ENCODE measurements at places on chromosomes 6 and 20.

DNA sequence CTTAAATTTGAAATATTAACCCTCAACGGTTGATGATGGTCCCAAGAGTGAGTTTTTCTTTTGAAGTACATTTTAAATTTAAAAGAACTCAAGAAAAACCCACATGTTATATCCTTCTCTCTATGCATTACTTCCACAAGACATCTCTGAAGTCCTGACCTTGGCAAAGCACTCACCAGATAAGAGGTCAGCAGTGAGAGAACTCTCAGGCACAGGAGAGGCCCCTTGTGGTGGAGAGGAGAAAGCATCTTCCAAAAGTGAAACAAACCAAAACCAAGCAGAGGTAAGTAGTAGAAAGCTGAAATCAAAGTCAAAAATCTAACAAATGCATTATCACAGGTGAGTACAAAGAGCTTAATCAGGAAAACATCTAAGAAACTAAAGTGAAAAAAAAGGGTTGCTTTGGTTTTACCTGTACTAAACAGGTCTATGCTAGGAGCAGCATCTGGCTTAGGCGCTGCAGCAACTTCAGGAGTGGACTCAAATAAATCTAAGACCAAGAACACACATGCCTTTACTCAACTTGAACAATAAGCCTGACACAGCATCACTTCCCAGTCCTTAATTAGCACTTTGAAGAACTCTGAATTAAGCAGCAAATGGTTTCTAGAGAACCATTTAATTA is 80.5 kb downstream of the PRSS35 start:
- no peak for DNase-seq

DNA sequence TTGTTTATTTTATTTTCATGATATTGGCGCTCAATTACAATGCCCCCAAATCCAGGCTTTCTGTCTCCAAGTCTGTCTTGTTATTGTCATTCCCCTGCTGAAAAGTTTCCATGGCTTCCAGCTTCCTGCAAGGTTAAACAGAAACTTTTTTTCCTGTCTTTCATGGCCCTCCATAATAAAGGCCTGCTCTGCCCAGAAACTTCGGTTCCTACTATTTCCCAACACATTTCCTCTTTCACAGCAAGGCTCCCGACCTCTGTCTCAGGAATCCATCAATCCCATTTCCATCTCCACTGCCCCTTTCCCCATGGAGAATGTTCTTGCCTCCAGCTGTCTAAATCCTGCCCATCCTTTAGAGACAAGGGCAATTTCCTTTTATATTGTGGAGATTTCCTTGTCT is 365.2 kb upstream of the JARID2 start:
- DNase-seq = no peak

DNA sequence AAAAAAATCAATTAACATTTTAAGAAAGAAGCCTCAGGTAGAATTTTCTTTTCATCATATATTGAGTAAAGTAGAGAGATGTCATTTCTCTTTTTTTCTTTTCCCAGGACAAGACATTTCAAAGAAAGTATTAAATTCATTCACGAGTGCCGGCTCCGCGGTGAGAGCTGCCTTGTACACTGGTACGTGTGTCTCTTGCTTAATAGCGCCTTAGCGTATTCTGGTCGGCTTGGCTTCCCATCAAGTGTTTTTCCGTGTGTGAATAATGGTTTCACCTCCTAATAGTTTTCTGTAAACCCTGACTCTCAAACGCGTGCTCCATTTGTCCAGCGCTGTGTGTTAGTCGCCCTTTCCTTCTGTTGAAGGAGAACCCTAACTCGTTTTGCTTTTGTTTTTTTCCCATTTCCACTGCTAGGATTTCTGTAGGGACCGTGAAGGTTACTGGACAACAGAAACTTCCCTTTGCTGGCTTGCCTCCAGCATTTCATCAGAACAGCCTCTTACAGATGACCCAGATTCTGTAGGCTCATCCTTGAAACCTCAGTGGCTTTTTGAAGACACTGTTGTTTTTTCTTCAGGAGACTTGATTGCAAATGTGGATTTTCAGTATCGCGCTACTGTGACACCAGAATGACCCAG is 45.7 kb upstream of the IRF4 start:
- no peak for DNase-seq

GRCh38 chr6:43368259-43369160 is 937 bp downstream of the ZNF318 start:
- no peak for DNase-seq

DNA sequence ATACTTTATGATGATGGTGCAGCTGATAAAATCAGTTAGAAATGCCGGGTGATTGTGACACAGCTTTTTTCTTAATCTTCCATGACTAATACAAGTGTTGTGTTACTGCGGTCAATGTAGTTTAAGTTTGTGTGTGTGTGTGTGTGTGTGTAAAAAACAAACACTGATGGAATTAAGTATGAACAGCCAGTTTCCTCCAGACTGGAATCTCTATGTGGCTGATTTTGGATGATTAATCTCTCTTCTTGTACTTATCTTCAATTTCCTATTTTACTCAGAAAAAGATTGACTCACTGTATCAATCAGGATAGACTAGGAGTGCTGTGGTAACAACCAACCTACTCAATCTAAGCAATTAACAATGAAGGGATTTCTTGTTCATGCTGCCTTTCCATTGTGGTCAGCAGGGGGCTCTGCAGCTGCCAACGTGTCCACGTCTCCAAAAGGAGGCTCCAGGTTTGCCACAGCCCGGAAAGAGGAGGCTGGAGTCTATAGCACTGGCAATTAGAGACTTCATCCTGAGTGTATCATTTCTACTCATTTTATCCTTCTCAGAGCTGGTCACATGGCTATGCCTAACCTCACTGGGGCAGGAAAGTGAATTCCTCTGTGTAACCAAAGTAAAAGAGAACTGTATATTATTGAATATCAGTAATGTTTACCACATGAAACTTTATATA is 107.7 kb downstream of the CD109 start:
- no peak for DNase-seq

GRCh38 chr6:131175564-131175963 is 40.3 kb downstream of the AKAP7 start:
- DNase-seq = no peak

- DNase-seq = no peak
These were observed 2.5 kb downstream of the NPBWR2 start for GRCh38 chr20:64104667-64105451.

- DNase-seq = no peak
These were observed 149.7 kb downstream of the PRL start for GRCh38 chr6:22146931-22147701.

GRCh38 chr20:51013577-51014330 is 9.2 kb downstream of the KCNG1 start:
- DNase-seq = no peak

DNA sequence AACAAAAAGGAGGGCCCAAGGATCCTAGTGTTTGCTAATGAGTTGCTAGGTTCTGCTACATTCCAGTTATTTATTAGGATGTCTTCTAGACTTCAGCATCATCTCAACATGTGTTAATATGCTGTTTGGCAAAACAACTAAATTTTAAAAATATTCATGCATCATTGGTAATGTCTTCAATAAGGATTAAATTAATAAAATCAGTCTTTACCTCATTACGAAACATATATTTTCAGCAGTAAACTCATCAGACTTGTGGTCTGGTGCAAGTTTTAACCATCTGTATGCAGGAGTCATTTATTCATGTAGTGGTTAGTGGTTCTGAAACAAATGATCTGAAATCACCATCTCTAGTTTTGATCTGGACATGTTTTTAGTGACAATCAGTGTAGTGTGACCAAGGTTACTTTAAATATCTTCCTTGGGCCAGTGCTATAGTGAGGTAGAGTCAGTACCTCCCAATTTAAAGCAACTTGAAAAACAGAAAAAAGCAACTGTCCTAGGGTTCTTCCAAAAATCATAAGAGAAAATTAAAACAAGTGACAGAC is 85.0 kb upstream of the KCNK16 start:
- DNase-seq = no peak

DNA sequence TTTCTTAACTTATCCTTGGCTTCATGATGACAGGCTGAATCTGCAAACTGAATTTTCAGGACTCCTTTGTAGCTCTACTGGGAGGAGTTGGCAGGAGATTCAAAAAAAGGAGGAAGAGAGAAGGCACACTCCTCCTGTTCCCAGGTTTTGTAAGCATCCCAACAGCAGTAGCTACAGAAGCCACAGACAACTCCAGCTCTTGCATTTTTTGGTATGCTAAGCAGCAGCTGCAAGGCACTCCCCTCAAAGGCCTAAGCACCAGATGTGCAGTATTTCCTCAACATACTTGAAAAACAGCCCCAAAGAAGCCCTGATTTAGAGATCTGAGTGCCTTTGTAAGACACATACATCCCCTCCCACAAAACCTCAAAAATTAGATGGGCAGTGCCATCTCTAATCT is 328.6 kb upstream of the SYNCRIP start:
- DNase-seq = no peak

DNA sequence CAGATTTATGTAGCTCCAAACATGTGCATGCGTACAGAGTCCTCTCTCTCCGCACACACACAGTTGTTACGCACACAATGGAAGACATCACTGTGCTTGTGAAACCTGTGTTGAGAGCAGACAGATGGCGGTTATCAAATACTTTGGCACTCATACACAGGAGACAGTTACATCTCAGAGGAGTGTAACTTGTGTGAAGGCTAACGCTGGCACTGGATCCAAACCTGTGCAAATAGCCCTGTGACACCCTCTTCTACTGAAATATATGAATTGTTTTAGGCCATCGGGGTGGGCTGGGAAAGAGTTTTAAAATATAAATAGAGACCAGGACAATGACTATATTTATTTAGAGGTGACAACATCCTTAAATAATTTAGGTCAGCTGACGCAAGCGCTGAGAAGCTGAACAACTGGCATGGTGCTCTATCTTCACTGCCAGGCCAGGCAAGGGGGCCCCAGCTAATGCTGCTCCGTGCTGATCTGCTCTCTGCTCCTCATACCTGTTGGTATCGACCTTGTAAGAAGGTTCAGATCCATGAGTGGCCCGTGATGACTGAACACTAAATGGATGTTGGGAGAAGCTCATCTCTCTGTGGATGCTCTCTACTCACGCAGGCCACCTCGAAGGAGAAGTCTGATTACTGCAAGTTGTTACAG is 69.4 kb downstream of the FOXC1 start:
- DNase-seq = no peak

- no peak for DNase-seq
These were observed 39.0 kb downstream of the CAP2 start for GRCh38 chr6:17432356-17432755.

DNA sequence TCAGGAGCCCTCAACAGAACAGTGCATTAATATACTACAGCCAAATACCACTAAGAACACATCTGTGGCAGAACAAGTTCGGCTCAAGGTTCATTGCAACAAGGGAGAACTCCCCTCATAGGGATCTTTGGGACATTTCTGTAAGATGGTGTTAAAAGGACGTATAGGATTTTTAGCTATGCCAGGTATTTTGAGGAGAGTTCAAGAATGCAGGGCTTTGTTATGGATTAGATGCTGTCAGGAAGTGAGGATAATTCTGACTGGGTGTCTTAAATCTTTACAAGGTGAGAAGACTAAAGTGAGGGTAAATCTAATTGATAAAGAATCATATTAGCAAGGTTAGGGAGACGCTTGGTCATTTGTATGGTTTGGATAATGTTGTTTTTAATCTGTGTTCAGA is 83.7 kb upstream of the AHI1 start:
- no peak for DNase-seq

GRCh38 chr6:111642463-111643158 is 36.9 kb upstream of the TRAF3IP2 start:
- DNase-seq = no peak

DNA sequence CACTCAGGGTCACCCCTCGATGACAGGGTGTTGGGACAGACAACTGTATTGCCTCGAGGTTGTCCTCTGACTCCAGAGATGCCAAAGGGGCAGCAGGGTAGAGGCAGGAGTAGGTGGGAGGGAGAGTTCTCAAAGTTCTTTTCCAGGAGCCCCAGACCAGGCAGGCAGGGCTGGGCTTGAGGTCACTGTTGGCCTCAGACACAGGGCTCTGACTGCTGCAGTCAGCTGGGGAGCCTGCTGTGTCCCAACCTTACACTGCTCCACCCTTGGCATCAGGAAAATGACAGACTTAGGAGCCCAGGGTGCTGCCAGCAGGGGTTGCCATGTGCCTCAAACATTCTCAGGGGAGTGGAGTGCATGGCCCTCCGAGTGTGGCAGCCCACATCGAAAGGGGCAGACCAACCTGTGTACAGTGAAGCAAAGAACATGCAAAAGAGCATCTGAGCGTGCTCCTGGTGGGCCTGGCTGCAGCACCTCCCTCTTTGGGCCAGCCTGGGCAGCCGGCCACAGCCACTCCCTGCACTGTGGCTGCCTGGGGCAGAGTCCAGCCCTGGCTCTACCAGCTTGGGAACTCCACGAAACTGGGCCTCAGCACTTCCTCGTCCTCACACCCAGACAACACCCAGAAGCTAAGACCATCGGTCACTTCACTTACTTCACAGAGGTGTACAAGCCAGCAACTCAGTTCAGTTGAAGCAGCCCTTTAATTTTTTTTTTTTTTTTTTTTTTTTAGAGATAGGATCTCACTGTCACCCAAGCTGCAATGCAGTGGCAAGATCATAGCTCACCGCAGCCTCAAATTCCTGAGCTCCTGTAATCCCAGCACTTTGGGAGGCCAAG is 24.0 kb downstream of the C6orf132 start:
- DNase-seq = no peak

DNA sequence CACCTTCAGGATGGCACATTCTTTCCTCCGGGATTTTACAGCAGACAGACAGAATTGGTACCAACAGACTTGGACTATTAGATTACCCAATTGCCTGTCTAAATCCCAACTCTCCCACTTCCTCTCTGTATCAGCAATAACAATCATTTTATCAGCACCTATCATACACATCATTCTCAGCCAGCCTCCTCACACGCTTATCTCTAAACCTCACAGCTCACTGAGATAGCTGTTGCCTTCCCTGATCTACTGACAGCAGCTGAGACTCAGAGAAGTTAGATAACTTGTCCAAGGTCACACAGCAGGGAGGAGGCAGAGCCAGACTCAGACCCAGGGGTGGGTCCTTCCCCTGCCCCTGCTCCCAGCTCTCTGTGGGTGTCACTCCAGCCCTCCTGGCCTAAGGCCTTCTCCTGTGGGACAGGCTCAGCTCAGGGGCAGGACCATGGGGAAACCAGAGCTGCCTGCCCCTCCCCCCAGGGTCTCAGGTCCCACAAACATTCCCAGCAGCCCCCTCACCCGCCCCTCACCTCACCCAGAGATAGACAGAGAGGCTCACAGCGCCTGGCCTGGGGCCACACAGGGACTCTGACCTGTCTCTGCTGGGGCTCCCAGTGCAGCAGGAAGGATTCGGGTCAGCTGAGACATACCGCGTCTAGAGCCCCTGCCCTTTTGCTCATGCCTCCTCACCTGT is 92.8 kb downstream of the GRM4 start:
- no peak for DNase-seq

DNA sequence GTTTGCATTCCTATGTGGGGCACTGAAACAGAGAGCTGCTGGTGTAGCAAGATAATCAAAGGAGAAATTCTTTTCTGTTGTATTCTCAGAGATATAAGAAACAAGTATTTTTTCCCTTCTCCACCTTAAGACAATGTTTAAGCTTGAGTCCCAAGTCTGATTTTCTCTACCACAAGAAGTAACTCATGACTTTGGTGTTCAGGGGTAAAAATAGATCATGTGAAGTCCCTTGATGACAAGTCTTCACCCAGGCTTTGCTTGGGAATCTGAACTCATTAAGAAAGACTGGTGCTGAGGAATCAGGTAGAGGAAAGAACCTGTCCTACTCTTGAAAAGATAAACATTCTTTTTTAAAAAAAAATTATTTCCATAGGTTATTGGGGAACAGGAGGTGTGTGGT is 205.6 kb downstream of the ALDH8A1 start:
- no peak for DNase-seq

GRCh38 chr20:24469894-24470745 is 691 bp downstream of the SYNDIG1 start:
- no peak for DNase-seq

GRCh38 chr6:92122746-92123145 is 1296.6 kb downstream of the EPHA7 start:
- no peak for DNase-seq

- peak; percentile 26 for DNase-seq
These were observed 43.3 kb downstream of the SLC2A10 start for GRCh38 chr20:46752728-46753127.
